ENCODE measurements at places on chromosomes 6 and 20. TPM values are rescaled to one million over a fixed set of nuclear protein-coding genes. Genes with fewer than 3 reads are reported as not detected.

Gene RIPK1
- 9.0 TPM for total RNA-seq

DNA sequence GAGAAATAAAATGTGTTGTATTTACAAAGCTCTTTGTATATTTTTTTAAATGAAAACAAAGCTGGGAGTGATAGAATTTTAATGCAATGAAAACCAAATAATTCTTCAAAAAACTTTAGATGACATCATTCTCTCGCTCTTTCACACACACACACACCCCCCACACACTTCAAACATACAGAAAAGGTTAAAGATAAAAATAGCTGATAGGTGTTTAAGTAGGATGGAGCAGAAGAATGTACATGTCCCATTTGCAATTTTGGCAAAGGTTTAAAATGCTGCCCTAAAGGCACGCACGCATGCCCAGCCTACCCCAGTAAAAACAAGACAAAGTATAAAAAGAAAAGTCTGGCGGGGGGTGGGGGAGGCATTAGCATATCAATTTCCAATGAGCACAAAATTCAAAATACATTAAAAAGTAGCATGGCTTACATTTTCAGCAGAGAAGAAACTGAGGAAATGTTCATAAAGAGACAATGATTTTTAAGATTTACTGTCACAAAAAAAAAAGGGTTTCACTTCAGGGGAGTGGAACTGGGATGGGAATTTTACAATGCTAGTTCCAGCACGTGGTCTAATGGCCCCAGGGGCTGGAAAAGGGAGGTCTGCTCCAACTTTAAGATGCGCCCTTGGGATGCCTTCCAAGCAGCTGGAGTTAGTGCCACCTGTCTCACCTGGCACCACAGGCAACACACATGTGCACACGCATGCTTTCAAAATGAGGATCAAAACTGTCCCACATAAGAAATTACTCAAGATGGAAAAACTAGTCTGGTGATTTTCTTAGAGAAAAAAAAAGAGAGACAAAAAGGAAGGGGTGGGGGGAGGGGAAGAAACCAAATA lies 55.1 kb upstream of the NFATC2 start:
- DNase-seq = no peak

Gene ENPP3
- total RNA-seq = not detected

DNA sequence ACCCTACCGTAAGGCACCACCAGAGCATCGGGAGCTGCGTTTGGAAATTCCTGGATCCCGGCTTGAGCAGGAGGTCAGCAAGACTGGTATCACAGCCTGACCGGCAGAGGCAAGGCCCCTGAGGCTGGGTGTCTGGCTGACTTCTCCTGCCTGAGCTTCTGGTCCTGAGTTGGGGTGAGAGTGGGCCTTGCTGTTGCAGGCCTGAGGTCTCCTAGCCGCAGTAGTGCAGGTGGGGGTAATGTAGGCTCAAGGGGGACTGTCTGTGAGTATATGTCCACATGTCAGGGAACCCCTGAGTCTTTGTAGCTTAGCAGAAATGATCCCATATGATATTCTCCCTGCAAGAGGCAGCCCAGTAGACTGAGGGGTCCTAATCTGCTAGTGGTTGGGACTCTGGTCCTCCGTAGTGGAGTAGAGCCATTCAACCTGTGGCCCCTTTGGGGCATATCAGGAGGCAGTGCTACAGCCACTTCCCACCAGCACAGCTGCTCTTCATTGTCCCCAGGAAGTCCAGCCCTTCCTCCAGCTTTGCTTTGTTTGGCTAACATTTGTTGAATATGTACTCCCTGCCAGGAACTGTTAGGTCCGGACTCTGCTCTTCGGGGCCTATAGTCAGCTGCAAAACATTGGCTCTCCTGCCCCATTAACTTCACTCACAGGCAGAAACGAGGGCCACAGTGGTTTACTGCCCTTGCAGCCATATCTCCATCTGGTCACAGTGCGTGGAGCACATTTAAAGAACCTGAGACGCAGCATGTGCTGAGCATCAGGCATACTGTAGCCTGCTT lies 10.9 kb downstream of the LRRC73 start:
- DNase-seq = no peak

- DNase-seq = no peak
Observed at GRCh38 chr6:169591616-169592015, 110.2 kb downstream of the WDR27 start.

- no peak for DNase-seq
Observed at GRCh38 chr6:41426438-41426851, 91.0 kb downstream of the NCR2 start.

- no peak for DNase-seq
Observed at GRCh38 chr6:108988765-108989164, 105.9 kb downstream of the SESN1 start.

Gene SLC44A4
- total RNA-seq = not detected

GRCh38 chr6:14738933-14739332 lies 506.9 kb upstream of the JARID2 start:
- DNase-seq = no peak

DNA sequence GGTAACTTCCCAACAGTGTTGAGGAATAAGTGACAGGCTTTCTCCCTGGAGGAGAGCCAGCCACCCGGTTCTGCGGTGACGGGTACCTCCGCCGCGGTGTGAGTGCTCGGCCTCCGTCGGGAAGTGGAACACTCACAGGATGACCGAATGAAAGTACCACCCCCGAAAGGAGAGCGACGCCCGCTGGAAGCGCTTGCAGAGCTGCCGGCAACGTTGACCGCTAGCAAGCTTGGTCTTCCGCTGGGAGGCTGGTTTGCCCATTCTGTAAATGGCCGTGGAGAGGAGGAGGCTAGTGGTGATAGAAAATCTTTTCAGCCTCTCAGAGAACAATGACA lies 614 bp upstream of the TMEM242 start:
- DNase-seq = peak; percentile 77

Gene HSPA12B
- total RNA-seq = 8.5 TPM

Gene SYNDIG1
- total RNA-seq = 0.20 TPM

Gene ANKRD66
- not detected for total RNA-seq

DNA sequence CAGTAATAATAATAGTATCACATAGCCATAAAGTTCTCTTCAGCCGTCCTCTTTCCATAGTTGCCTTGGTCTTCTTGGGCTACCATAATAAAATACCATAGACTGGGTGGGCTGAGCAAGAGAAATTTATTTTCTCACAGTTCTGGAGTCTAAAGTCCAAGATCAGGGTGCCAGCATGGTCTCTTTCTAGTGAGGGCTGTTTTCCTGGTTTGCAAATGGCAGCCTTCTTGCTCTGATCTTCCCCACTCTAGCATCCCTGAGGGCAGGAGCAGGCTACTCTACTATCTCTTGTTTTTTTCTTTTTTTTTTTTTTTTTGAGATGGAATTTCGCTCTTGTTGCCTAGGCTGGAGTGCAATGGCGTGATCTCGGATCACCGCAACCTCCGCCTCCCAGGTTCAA lies 8.2 kb upstream of the BEND3 start:
- no peak for DNase-seq

Gene SLC17A9
- 0.55 TPM for total RNA-seq

Gene TUBB2B
- 3.5 TPM for total RNA-seq

DNA sequence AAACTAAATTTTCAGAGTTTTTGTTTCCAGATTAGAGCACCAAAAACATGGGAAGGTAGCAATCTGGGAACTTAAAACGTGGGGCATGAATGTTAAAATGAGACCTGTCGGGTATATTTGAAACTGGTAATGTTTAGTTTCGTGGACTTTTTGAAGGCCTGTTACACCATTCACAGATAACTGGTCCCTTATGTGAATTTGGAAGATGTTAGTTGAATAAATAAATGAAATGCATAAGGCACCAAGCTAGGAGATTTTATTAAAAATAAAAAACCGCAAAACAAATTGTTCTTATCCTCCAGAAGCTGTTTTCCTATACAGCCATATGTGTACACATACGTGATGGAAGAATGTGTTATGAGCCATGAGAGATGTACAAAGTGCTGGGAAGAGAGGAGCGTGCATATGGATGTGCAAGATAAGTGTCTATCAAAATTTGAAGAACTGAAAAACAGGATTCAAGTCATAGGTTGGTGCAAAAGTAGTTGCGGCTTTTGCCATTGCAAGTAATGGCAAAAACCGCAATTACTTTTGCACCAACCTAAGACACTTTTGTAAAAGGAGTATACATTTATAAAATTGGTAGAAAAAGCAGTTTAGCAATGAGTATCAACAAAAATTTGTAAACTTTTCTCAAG lies 700 bp upstream of the MCUR1 start:
- DNase-seq = no peak

- no peak for DNase-seq
Observed at GRCh38 chr6:144264270-144265060, 20.7 kb upstream of the UTRN start.

Gene GPRC6A
- not detected for total RNA-seq

Gene FGD2
- 0.39 TPM for total RNA-seq

Gene SCRT2
- total RNA-seq = not detected

- no peak for DNase-seq
Observed at GRCh38 chr6:46186583-46186982, 15.8 kb upstream of the ENPP5 start.

DNA sequence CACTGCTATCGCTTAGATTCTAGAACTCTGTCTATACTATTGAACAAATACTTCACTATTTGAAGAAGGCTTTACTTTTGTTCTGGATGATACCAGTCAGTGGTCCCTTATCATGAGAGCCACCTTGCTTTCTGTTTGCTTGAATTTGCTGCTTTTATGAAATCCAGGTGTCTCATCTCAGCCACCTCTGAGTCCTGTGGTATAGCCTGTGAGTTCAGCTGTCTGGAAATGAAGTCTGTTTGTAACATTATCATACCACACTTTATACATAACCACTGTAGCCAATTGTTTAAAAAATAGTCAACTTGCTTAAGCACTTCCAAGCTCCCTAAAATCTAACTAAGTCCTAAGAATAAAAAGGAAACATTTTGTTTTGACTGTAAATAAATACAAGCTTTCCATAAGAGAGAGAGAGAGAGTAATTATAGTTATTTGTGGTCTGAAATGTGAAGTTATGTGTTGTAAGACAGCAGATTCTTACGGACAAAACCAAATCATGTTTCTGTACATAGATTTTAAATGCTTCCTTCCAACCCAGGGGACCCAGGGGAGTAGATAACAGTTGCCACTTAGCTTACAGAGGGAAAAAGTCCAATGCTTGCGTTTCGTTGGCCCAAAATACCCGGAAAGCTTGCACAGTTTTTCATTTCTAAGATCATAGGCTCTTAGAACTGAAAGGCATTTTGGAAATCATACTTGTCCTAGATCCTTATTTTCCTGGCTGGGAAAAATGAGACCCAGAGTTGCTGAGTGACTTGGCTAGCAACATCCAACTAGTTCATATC lies 1107.8 kb upstream of the FLRT3 start:
- no peak for DNase-seq

Gene BCKDHB
- total RNA-seq = 1.6 TPM

DNA sequence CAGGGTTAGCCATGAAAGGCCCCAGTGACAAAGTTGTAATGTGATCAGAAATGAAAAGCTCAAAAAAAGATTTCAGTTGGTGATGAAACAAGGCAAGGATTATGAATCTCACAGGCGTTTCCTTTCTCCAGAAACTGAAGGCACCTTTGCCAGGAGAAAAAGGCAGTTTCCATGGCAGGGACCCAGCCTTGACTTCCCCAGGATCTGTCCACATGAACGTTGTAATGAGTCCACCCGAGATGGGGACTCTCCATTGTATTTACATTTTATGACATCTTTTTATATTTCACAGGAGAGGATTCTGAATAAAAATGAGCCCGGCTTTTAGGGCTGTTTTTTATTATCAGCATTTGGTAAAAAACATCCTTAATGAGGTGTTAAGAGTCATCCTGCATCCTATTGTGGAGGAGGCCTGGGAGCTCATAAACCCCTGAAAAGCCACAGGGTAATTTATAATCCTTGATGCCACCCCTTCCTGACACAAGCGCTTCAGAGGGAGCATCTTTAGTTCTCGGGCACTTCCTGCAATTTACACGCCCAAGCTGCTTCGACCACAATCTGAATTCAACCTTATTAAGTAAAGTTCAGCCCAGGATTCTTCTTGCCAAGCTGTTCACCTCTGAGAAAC lies 74.1 kb upstream of the SALL4 start:
- DNase-seq = no peak

Gene RAMACL
- total RNA-seq = 0.46 TPM

DNA sequence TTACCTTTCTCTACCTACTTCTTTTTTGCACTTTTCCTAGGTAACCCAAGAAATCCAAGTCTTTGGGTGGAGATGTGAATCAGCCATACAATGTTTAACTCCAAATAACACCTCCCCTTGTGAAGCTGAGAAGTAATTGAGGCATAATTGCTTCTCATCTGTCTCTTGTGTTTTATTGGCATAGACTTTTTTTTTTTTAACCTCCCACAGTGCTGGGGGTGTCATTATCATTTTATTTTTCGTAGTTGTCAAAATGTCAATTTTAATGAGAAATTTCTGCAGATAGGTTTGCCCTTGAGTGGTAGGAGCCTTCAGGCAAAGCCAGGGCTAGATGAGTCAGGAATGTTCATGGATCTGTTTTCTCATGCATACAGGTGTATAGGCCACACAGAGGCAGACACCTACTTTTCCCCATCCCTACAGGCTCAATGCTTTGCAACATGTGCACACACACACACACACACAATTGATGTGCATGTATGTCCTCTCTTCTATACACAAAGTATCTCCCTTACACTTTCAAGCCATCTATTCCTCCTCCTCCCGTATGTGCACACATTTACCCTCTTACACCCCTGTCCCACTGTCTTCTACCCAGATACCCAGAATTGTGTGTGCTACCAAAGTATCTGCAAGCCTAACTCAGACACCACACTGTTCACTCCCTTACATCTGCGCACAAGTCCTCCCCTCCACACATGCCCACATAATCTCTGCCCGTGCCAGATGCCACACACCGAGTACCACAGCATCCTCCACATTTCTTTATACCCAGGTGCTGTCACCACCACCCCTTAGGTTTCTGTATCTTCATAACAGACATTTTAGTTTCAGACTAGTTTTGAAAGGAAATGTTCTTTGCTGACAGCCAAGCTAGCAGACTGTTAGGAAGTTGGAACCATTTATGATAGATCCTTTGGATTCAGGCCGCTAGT lies 22.0 kb downstream of the RALY start:
- DNase-seq = no peak

Gene MCHR2
- not detected for total RNA-seq

Gene LPA
- total RNA-seq = not detected

Gene FAM209B
- total RNA-seq = not detected

Gene ANGPT4
- not detected for total RNA-seq

DNA sequence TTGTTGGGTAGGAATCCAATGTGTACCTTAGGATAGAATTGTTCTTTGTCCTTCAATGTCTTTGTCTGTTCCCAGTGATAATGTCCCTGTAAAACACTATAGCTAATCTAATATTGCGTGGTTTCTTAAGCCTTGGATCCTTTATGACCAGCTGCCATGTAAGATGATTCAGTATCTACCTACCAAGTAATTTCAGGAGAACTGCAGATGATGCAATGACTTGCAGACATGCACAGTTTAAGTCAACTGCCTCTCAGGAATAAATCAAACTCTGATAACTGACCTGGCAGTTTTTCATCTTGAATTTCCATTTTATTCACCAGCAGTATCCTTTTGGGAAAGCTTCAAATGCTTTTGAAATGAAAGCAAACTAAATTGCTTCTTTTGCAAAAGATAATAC lies 157.8 kb downstream of the TPBG start:
- DNase-seq = no peak

Gene GSS
- 33.0 TPM for total RNA-seq

Gene BPIFB1
- total RNA-seq = not detected

- no peak for DNase-seq
Observed at GRCh38 chr6:144335311-144335861, 50.3 kb downstream of the UTRN start.

Gene ABRACL
- 1.5 TPM for total RNA-seq

Data from gastrocnemius medialis (tissue), 4 donors.